ENCODE measurements at places on chromosomes 11 and 22.
A peak's percentile ranks its signal among the peaks of the same experiment; 100 is the strongest.

GRCh38 chr11:112697391-112698178 lies 263.6 kb upstream of the NCAM1 start:
- no peak for DNase-seq

- DNase-seq: no peak
Measured at GRCh38 chr22:38218661-38219622, 17.1 kb downstream of the MAFF start.

DNA sequence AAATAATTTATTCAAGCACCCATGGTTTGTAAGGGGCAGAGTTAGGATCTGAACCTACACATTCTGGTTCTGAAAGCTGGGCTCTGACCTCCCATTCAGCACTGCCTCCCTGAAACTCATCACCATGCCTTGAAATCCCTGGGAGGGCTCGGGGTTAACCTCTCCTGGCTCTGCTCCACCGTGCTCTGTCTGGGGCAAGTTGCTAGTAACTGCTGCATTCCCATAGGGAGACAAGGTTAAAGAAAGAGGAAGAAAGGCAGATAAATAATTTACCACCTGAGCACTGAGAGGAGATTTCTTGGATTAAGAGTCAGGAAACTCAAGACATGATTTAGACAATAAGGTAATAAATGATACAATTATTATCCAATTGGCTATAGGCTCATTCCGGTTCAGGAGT lies 199.3 kb downstream of the KIF18A start:
- no peak for DNase-seq

- DNase-seq: no peak
Measured at GRCh38 chr11:122095681-122096262, 20.2 kb downstream of the BLID start.

DNA sequence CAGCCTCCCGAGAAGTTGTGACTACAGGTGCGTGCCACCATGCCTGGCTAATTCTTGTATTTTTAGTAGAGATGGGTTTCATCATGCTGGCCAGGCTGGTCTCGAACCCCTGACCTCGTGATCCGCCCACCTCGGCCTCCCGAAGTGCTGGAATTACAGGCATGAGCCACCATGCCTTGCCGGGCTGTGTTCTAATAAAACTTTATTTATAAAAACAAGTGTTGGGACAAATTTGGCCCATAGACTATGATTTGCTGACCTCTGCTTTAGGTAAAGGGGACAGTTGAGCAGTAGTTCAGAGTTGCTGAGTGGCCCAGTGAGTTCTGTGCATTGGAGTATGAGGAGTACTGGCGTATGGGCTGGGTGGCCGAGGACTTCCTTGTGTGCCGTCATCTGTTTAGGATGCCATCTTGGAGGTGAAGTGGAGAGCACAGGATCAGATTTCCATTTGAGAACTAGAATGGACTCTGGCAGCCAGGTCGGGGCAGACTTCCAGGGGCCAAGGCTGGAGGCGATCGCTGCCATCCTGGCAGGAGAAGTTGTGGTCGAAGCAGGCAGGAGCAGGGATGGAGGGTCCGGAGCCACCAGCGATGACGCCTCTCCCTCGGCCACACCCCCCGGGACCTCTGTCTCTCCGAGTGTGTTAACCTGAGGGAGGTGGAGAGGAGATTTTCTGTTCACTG lies 43.8 kb downstream of the FBLN1 start:
- peak; percentile 75 for DNase-seq

- no peak for DNase-seq
Measured at GRCh38 chr11:122183933-122184332, 67.9 kb upstream of the BLID start.

GRCh38 chr22:29964776-29965175 lies 81.8 kb downstream of the MTMR3 start:
- no peak for DNase-seq

DNA sequence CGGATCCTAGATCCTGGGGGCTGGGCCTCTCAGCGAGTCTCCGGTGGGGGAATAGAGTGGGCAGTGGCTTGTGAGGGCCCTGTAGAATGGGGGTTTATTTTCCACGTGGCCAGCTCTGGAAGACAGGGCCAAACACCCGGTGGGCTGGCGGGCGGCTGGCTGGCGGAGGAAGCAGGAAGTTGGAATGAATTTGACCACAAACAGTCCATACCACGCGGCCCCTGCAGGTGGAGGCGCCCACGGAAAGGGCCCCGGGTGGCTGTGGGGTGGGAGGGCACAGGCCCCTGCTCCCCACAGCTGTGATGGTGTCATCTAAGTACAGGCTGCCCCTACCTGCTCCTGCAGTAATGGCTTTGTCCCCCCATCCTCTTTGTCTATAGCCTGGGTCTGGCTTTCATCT lies 15.1 kb downstream of the MCAT start:
- DNase-seq: no peak

DNA sequence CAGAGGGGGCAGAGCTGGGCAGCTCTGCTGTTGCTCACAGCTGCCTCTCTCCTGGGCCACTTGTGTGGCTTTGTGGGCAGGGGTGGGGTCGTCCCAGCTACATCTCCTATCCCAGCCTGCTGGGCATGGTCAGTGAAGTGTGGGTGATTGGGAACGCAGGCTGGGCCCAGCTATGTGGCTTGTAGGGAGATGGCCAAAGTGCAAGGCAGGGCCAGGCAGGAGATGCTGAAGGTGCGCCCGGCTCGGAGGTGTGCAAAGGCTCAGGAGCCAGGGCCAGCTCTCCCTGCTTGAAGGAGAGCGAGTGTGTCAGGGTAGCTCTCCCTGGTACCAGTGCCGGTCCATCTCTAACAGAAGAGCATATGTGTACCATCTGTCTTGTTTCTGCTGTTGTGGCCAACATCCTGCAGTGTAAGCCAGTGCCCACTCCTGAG lies 8.4 kb upstream of the RANBP1 start:
- DNase-seq: no peak

DNA sequence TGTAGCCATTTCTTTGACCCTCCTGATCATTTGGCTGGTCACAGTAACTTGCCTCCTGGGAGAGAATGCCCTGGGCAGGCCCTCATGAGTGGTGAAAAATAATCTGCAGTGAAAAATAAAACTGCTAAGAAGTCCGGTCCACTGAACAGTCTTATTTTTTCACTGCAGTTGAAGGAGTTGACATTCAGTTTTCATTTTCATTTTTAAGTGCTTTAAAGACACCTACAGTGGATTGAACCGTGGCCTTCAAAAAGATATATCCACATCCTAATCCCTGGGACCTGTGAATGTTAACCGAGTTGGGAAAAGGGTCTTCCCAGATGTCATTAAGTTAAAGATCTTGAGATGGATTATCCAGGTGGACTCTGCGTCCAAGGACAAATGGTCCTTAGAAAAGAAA lies 153.6 kb upstream of the GRK3 start:
- DNase-seq: no peak

DNA sequence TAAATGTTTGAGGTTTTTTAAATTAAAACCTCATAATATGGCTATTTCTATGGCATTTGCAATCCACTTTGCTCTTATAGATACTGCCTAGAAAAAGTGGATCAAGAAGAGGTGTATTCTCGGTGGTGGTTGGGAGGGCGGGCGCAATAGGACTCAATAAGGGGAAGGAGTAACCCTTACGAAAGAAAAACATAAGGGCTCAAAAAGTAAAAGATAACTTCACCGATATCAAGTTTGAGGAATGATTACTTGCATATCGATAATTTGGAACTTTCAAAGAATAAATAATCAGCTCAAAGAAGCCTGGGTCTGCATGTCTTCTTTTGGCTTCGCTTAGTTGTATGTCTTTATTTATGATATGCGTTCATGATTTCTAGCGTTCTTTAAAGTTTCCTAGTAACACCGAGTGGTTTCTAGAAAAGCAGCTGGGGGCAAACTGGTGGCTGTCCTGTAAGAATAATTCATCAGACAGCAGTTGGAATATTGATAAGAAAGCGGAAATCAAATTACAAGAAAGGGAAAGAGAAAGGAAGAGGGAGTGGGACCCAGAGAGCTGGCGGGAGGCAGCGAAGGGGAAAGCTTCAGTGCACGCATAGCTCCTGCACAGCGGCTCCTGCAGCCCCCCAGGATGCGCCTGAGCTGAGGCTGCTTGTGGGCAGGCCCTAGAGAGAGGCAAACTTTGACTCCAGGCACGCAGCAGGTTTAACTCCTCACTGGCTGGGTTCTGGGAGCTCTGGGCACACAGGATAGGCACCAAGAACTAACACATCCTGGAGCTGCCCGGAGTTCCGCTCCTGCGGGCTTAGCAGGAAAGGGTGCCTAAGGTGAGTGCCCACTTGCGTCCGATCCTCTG lies 9.1 kb upstream of the FLI1 start:
- no peak for DNase-seq

- DNase-seq: no peak
Measured at GRCh38 chr11:107478922-107479321, 21.3 kb upstream of the CWF19L2 start.

DNA sequence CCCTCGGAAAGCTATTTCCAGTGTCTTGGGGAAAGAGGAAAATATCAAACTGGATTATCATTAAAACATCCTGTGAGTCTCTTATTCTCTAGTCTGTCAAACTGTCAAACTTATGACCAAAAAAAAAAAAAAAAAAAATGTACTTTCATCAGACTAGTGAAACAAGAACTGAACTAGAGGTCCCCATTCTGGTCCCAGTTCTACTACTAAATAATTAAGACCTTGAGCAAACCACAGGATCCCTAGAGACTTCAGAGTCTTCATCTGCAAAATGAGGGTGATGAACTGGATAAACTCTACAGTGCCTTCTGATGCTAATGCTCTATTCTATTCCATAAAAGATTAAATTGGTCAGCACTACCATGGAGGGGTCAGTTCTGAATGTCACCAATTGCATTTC lies 105.8 kb downstream of the SERGEF start:
- DNase-seq: no peak

- DNase-seq: no peak
Measured at GRCh38 chr22:39900306-39901227, at the start of gene GRAP2. GRAP2 (plus strand) TSS chr22:39901084; CDS start chr22:39947107, 46,023 bp downstream.

- no peak for DNase-seq
Measured at GRCh38 chr11:125176866-125177265, 12.3 kb downstream of the PKNOX2 start.

- DNase-seq: no peak
Measured at GRCh38 chr11:27039873-27040272, 742 bp upstream of the BBOX1 start.

- DNase-seq: no peak
Measured at GRCh38 chr11:2321311-2321683, 19.5 kb downstream of the TSPAN32 start.

- no peak for DNase-seq
Measured at GRCh38 chr22:38833061-38833460, 10.8 kb downstream of the NPTXR start.

GRCh38 chr11:94771390-94771789 lies 3.2 kb downstream of the AMOTL1 start:
- DNase-seq: no peak

DNA sequence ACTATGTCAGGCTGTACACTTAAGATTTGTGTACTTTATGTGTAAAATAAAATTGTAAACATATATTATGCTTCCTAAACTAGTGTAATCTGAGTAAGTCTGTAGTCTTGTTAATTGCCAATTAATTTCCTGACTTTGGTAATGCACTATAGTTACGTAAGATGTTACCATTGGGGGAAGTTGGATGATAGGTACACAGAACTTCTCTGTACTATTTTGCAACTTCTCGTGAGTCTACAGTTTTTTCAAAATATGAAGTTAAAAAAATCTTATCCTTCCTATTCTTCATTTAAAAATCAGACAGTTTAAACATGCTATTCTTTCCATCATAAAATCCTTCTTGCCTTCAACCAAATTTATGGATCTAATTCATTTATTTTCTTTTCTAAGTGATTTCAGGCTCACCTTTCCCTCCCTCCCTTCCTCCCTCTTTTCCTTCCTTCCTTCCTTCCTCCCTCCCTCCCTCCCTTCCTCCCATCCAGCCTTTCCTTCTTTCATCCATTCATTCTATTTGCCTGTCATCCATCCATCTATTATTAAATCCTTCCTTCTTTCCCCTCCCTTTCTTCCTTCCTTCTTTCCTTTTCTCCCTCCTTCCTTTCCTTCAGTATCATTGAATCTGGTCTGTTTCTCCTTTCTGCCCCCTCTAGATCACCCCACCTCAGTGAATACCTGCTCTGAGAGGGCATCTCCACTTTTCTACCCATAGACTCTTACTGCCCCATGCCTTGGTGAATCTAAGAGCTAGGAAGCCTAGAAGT lies 22.1 kb upstream of the ASCC2 start:
- no peak for DNase-seq

DNA sequence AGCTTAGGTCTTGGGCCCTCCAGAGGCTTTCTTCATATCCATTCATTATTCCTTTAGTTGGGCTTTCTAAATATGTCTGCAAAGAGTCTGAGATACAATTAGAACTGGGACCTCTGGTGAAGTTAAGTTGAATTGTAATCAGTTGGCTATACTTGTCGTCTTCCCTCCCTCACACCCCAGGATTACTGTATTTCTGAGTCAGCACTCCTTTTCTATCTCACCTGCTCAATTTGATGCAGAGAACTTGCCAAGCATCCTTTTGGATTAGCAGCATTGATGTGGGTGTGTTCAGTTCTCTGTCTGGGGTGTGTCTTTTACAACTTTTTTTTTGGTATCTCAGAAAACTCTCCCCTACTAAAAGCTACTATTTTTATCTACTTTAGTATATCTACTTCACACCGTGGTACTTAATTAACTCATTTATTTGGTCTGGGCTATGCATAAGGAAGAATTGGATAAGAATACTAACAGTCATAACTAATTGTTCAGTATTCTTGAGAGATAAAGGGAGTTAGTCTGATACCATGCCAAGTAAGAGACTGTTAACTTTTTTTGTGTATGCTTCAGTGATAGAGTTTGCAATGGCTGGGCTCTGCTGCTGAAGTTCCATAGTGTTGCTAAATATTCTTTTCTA lies 15.1 kb downstream of the CTNND1 start:
- no peak for DNase-seq

Measured in NCI-H2029 (cell line).